Stimulated activated CD8-positive, alpha-beta memory T cell treated with anti-CD3 and anti-CD28 coated beads, Interleukin-2, amount 100 ng/mL, for 1 hour (primary cell): ENCODE measurements at places on chromosomes 12 and 14.
A peak's percentile ranks its signal among the peaks of the same experiment; 100 is the strongest.

DNA sequence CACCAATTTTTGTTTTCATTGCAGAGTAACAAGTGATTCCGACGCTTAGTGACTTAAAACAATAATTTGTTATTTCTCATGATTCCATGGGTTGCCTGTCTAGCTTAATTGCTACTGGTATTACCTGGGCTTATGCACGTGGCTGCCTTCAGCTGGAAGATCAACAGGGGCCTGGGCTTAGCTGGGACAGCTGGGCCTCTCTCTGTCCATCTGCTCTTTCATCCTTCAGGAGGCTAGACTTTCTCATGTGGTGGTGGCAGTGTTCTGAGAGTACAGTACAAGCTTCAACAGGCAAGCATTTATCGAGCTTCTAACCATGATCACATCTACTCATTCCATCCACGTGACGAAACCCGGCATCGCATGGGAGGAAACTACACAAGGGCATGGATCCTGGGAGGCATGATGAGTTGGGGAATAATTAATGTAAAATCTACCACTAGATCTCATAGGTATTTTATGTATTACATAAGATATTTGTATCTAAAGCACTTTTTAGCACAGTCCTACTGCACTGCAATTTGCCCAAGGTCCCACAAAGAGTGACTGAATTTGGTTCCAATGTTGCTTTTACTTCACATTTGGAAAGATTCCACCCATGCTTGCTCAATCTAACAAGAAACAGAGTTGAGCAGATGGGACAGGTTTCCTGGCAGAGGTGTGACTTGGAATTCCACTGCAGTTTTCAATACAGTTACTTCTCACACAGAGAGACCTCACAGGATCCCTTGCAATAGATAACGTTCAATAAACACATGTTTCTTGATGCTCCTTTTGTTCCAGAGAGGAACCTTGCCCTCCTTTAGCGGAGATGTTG is 153.1 kb upstream of the FRMD6 start:
- DNase-seq = no peak

GRCh38 chr12:48296586-48297282 is 54.0 kb downstream of the ZNF641 start:
- DNase-seq = no peak

- DNase-seq = no peak
Observed at GRCh38 chr12:19665121-19665900, 226.0 kb downstream of the AEBP2 start.

GRCh38 chr14:50830932-50831725 is at the start of gene NIN:
NIN (minus strand) TSS chr14:50831162; CDS start chr14:50822056, 9,106 bp downstream.
- DNase-seq = peak; percentile 61

- no peak for DNase-seq
Observed at GRCh38 chr14:104301731-104302460, 163.5 kb downstream of the KIF26A start.

GRCh38 chr12:110906083-110906482 is 14.3 kb downstream of the MYL2 start:
- DNase-seq = no peak

DNA sequence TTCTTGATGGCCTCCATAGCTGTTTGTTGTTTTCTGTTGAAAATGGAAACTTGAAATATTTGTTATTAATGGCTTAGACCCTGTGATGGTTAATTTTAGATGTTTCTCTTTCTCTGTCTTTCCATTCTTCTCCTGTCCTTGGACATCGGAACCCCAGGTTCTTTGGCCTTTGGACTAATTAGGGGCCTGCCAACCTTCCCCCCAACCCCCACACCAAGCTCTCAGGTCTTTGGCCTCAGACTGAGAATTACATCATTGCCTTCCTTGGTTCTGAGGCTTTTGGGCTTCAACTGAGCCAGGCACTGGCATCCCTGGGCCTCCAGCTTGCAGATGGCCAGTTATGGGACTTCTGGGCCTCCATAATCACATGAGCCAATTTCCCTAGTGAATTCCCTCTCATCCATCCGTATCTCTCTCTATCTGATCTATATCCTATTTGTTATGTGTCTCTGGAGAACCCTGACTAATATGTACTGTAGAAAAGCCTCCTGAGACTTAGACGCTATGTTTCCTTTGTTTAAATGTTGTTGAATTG is 71.6 kb downstream of the FGD4 start:
- no peak for DNase-seq
